ENCODE measurements at places on chromosomes 4 and X. TPM values are rescaled to one million over a fixed set of nuclear protein-coding genes. Genes with fewer than 3 reads are reported as not detected.
A peak's percentile ranks its signal among the peaks of the same experiment; 100 is the strongest.

- DNase-seq = peak; percentile 88
- no peaks in the 10 kb centered on the region for H3K27me3 ChIP-seq
- peak within 1 kb of the TSS; percentile 63 for H3K27ac ChIP-seq
- H3K4me3 ChIP-seq = peak within 1 kb of the TSS; percentile 57
- no peaks in the 10 kb centered on the region for H3K36me3 ChIP-seq
Measured at GRCh38 chrX:155070975-155071693, at the start of the genes BRCC3, CMC4 and MTCP1. BRCC3 (plus strand) TSS chrX:155071508; CDS start chrX:155071528, 20 bp downstream. CMC4 (minus strand) TSS chrX:155071136; CDS start chrX:155064023, 7,113 bp downstream. MTCP1 (minus strand) TSS chrX:155071136; CDS start chrX:155066010, 5,126 bp downstream.

- no peaks in the 10 kb centered on the region for H3K36me3 ChIP-seq
- no peak for DNase-seq
- no peak overlapping the region for H3K4me3 ChIP-seq
- no peaks in the 10 kb centered on the region for H3K27me3 ChIP-seq
- H3K4me1 ChIP-seq = no peaks in the 10 kb centered on the region
Measured at GRCh38 chr4:7334521-7335275, 100.0 kb downstream of the PSAPL1 start.

GRCh38 chr4:170979736-170980135 lies 833.5 kb upstream of the GALNTL6 start:
- no peaks in the 10 kb centered on the region for H3K4me1 ChIP-seq
- DNase-seq = no peak
- H3K4me3 ChIP-seq = no peak overlapping the region
- H3K27ac ChIP-seq = no peak overlapping the region

DNA sequence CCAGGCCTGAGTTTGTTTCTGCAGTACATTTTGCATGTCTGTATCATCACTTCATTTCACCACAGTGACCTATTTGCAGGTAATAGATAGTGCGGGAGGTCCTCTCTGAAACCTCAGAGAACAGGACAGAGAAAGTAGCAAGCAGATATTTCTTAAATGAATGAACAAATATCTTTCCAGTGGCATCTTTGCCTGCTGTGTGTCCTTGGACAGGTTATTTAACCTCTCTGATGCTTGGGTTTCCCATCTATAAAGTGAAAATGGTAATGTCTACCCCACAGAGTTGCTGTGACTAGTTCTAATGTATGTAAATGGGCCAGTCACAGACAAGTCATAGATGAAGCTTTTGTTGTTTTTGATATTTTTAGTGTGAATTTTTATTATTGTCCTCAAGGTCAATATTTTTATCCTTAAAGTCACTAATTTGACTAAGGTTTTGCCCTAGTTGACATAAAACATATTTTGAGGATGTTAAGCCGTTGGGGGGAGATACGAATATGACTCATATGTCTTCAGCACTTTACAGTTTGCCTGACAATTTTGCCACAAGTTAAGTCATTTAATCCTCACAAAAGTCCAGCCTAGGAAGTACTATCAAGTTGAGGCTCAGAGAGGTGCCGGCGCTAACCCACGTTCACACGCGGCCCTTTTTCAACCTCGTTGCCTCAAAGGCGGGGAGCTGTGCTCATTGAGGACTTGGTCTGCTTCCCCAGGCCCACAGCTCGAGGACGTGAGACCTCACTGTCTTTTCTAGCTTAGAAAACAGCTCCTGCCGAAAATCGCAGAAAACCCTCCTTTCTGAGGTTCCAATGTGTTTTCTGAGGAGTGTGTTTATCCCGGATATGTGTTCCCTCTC lies 126.7 kb upstream of the STX18 start:
- DNase-seq = no peak
- no peak overlapping the region for H3K27ac ChIP-seq
- H3K4me3 ChIP-seq = no peak overlapping the region

GRCh38 chr4:40170588-40170987 lies 26.2 kb upstream of the RHOH start:
- no peak for DNase-seq
- no peak overlapping the region for H3K4me3 ChIP-seq
- no peak overlapping the region for H3K27ac ChIP-seq
- no peaks in the 10 kb centered on the region for H3K4me1 ChIP-seq

- no peaks in the 10 kb centered on the region for H3K36me3 ChIP-seq
- H3K4me3 ChIP-seq = no peak overlapping the region
- no peak for DNase-seq
- H3K27me3 ChIP-seq = no peaks in the 10 kb centered on the region
- no peaks in the 10 kb centered on the region for H3K4me1 ChIP-seq
Measured at GRCh38 chrX:68588602-68589371, 58.7 kb upstream of the STARD8 start.

DNA sequence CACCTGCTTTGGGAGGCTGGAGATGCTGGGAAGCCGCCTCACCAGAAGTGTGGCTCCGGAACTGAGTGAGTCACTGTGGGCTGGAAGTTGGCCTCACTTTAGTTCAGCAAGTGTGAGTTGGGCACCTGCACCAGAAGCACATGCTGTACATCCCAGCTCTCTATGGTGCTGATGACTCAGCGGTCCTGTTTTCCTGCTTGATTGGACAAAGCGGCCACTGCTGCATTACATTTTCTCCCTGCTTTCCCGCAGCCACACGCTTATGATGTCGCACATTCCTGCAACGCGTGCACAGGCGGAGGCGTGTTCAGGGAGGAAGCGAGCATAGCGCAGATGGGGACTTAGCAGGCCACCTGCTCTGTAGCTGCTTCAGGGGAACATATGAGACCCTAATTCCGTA lies 26.7 kb upstream of the CLDN34 start:
- no peaks in the 10 kb centered on the region for H3K27me3 ChIP-seq
- H3K27ac ChIP-seq = no peak overlapping the region
- no peak overlapping the region for H3K4me3 ChIP-seq
- H3K36me3 ChIP-seq = peaks cover 26% of the 10 kb centered on the region
- DNase-seq = no peak
- H3K4me1 ChIP-seq = no peaks in the 10 kb centered on the region

GRCh38 chr4:172202480-172203076 lies 389.4 kb downstream of the GALNTL6 start:
- H3K4me3 ChIP-seq = no peak overlapping the region
- no peaks in the 10 kb centered on the region for H3K36me3 ChIP-seq
- peak; percentile 32 for DNase-seq
- no peaks in the 10 kb centered on the region for H3K27me3 ChIP-seq
- H3K4me1 ChIP-seq = no peaks in the 10 kb centered on the region

DNA sequence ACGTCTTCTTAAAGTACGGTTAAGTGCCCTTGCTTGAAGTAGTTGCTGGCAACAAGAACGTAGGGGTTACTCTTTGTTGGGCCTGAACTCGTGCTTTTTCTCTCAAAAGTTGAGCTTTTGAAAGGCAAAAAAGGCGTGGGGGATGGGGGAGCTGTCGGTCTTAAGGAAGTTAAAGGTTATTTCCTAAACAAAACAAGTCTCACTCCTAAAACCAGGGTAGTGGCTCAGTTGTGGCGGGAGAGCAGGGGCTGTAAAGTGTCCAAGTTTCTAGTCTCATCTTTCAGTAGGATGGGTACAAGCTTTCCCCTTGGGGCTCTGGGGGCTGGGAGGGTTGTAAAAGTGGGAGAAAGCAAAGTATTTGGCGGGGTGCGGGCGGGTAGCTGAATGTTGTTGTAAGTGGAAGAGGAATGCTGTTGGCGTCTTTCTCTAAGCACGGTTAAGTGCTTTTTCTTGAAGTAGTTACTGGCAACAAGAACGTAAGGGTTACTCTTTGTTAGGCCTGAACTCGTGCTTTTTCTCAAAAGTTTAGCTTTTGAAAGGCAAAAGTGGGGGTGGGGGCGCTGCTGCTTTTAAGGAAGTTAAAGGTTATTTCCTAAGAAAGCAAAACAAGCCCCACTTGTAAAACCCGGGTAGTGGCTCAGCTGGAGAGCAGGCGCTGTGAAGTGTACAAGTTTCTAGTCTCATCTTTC lies 904 bp upstream of the WDR1 start:
- H3K4me3 ChIP-seq = peak overlapping the region; percentile 38
- H3K4me1 ChIP-seq = peaks cover 49% of the 10 kb centered on the region
- no peaks in the 10 kb centered on the region for H3K27me3 ChIP-seq

DNA sequence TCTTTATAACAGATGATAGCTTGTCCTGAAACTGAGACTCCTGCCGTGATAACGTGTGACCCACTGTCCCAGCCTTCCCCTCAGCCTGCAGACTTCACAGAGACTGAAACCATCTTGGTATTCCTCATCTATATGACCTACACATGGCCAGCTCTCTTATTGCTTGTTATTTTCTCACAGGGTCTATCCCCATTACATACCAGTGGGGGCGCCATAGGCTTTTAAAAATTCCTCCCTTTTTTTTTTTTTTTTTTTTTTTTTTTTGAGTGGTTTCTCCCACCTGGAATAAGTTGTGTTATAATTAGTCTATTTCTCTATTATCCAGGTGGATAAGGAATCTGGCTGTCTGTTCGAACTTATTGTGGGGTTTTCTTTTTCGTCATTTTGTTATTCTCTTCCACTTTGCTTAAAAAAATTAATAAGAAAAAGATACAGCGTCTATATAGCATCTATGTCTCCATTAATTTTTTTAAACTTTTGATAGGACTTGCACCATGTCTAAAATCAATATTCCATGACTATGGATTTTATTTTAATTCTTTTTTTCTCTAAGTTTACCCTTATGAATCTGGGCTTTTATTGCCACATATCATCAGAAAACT lies 47.2 kb downstream of the GYG2 start:
- H3K36me3 ChIP-seq = no peaks in the 10 kb centered on the region
- no peaks in the 10 kb centered on the region for H3K27me3 ChIP-seq
- no peak overlapping the region for H3K27ac ChIP-seq
- H3K4me3 ChIP-seq = no peak overlapping the region

DNA sequence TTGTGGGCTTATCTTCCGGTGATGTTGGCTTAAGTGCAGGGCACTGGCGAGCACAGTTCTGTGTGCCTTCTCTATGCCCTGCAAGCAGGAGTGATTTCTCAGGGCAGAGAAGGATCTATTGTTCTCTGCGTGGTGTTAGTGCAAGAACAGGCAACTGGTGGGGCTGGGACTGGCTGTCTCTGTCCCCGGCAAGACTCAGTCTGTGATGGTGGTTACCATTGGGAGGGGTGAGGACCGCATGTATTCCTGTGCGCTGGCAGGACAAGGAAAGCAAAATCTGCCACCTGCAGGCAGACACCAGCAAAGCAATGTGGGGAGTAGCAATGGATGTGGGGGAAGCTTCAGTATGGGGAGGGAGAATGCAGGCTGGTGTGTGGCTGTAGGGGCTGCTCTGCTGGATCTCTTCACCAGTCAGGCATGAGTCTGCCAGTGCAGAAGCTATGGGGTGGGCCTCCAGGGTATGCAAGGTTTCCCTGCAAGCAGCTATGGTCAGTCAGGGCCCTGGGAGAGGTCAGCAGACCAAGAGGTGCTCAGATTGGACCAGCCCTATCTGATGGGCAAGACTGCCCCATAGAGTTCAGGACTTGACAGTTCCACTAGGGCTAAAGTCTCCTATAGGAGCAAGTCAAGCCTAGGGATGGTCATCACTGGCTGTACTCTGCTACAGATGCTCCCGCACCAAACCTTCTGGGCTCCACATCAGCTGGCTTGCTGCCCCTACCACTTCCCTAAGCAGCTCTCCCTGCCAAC lies 16.8 kb downstream of the PF4 start:
- H3K4me1 ChIP-seq = no peaks in the 10 kb centered on the region
- H3K27ac ChIP-seq = no peak overlapping the region
- no peaks in the 10 kb centered on the region for H3K27me3 ChIP-seq
- H3K36me3 ChIP-seq = no peaks in the 10 kb centered on the region

DNA sequence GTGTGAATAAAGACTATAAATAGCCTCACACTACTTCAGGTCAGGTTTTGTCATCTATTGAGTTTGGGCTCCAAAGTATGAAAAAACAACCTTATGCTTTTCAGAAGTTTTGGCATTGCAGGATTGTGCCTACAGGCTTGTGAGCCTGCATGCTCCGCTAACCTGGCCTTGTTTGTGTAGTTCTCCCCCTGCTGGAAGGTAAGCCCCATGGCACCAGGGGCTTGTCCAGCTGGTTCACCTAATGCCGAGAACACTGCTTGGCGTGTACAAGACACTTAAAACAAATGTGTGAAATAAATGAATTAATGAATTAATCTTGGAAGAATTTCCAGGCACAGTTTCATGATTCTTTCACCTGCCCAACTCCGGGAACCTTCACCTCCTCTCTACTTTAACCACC lies 1.8 kb upstream of the HSD17B10 start:
- peaks cover 5% of the 10 kb centered on the region for H3K27me3 ChIP-seq
- peaks cover 2% of the 10 kb centered on the region for H3K36me3 ChIP-seq
- H3K4me3 ChIP-seq = no peak overlapping the region
- H3K4me1 ChIP-seq = no peaks in the 10 kb centered on the region
- H3K27ac ChIP-seq = no peak overlapping the region

DNA sequence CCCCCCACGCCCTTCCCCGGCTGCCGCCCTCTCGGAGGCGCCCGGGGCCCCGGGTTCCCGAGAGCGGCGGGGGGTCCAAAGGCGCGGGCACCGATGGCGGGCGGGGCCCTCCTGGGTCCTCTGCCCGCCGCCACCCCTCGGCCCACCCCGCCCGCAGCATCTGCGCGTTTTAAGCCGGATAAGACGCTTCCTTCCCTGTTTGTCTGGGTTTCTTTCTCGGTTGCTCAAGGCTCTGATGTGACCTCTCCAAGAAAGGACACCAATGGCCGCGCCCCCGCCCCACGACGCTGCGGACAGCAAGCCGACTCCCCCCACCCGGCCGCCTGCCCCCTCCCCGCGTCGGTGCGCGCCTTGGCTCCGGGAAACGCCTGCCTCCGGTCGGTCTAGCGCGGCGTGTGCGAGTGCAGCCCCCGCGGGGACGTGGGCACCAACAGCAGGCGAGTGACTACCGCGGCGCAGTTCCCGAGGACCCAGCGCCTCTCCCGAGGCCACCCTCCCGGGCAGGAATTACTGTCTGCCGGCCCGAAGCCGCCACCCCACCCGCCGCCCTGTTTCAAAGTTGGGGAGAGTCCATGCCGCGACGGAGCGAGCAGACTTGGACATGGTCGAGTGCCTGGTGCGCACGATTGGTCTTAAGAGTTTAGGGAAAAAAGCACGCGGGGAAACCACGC lies 21.1 kb upstream of the HMX1 start:
- H3K36me3 ChIP-seq = no peaks in the 10 kb centered on the region
- H3K4me1 ChIP-seq = no peaks in the 10 kb centered on the region
- no peak overlapping the region for H3K27ac ChIP-seq
- peaks cover 100% of the 10 kb centered on the region for H3K27me3 ChIP-seq

- no peaks in the 10 kb centered on the region for H3K27me3 ChIP-seq
- no peaks in the 10 kb centered on the region for H3K36me3 ChIP-seq
- no peaks in the 10 kb centered on the region for H3K4me1 ChIP-seq
- no peak for DNase-seq
- H3K4me3 ChIP-seq = peak overlapping the region; percentile 65
- H3K27ac ChIP-seq = peak overlapping the region; percentile 76
Measured at GRCh38 chr4:125833-126232, 1.5 kb downstream of the ZNF718 start.

- no peaks in the 10 kb centered on the region for H3K4me1 ChIP-seq
- H3K36me3 ChIP-seq = no peaks in the 10 kb centered on the region
- H3K27me3 ChIP-seq = no peaks in the 10 kb centered on the region
- no peak overlapping the region for H3K4me3 ChIP-seq
- DNase-seq = no peak
- no peak overlapping the region for H3K27ac ChIP-seq
Measured at GRCh38 chr4:102311912-102312311, 33.4 kb downstream of the SLC39A8 start.

Gene DAPP1
- 0.09 TPM for total RNA-seq

Gene KDR
- 102 TPM for total RNA-seq

Gene S100P
- total RNA-seq = not detected

Gene QRFPR
- total RNA-seq = 1.1 TPM

Gene ARHGAP36
- not detected for total RNA-seq

Gene SPIN2A
- total RNA-seq = 0.51 TPM
